AG08396 (cell line): ENCODE measurements at places on chromosomes 1 and 21.

DNA sequence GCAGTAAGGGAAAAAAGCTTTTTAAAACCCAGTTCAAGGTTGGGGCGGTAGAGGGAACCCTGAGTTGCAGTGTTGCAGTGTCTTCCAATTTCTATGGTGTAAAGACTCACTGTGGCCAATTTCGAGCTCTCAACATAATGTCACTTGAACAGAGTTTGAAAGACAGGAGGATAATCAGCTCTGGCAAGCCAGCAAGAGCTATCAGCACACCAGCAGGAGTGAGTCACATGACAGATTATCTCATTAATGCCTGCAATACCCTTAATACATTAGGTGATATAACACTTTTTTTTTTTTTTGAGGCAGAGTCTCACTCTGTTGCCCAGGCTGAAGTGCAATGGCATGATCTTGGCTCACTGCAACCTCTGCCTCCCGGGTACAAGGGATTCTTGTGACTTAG is 22.8 kb downstream of the SLC9C2 start:
- no peak for DNase-seq

DNA sequence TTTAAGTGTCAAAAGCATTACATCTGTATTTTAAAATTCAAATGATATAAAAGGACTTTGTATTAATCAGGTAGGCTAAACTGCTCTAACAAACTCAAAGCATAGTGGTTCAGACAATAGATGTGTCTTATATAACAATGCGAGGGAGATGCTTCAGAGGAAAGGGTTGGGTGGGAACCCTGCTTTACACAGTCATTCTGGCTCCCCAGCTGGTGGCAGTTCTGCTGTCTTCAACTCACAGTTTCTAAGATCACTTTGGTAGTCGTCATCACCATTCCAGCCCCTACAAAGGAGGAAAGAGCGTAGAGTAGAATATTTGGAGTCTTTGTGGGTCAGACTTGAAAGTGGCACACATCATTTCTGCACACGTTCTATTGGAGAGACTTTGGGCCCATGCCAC is 4.2 kb downstream of the PTGFRN start:
- no peak for DNase-seq

GRCh38 chr1:41925712-41926111 is 7.0 kb upstream of the HIVEP3 start:
- DNase-seq: no peak

GRCh38 chr1:69743146-69743545 is 175.4 kb downstream of the LRRC7 start:
- no peak for DNase-seq

GRCh38 chr1:8524627-8525157 is 206.8 kb downstream of the SLC45A1 start:
- no peak for DNase-seq

GRCh38 chr1:117127795-117128194 is 6.2 kb upstream of the TRIM45 start:
- no peak for DNase-seq
